ENCODE measurements at places on chromosomes 13 and 19.
A peak's percentile ranks its signal among the peaks of the same experiment; 100 is the strongest.

DNA sequence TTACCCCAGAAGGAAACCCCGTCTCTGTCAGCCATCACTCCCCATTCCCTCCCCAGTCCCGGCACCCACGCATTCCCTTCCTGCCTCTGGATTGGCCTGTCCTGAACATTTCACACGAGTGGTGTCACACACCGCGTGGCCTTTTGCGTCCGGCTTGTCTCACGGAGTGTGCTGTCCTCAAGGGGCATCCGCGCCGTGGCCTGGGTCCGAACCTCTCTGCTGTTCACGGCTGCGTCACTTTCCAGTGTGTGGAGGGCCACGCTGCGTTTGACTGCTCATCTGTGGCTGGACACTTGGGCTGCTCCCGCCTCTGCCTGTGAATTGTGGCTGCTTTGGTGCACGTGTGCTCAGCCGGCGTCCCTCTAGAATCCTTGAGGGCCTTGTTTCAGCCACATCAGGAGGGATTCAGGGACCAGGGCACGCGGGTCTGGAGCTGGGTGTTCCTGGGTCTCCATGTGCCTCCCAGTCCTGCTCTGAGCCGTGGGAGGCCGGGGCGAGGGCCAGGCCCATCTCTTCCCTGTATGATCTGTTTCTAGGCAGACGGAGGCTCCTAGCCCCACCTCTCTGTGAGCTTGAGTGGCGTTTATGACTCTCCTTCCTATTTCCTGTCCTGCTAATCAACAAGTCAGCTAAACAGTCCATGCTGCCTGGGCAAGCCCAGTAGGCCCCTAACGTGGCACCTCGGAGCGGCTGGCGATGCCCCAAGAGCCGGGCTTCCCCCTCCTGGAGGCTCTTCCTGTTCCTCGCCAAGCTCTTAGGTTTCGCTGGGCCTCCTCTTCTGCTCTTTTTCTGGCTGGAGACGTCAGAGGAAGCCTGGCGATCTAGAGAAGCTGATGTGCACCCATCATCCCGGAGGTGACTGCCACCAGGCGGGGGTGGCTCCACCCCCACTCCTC, 8.1 kb downstream of the STK11 start:
- DNase-seq, result peak; percentile 82

GRCh38 chr13:43195551-43195950, 172.2 kb downstream of the DNAJC15 start:
- no peak for DNase-seq

- peak; percentile 34 for DNase-seq
Measured at GRCh38 chr13:28047757-28048388, 52.5 kb downstream of the FLT3 start.

DNA sequence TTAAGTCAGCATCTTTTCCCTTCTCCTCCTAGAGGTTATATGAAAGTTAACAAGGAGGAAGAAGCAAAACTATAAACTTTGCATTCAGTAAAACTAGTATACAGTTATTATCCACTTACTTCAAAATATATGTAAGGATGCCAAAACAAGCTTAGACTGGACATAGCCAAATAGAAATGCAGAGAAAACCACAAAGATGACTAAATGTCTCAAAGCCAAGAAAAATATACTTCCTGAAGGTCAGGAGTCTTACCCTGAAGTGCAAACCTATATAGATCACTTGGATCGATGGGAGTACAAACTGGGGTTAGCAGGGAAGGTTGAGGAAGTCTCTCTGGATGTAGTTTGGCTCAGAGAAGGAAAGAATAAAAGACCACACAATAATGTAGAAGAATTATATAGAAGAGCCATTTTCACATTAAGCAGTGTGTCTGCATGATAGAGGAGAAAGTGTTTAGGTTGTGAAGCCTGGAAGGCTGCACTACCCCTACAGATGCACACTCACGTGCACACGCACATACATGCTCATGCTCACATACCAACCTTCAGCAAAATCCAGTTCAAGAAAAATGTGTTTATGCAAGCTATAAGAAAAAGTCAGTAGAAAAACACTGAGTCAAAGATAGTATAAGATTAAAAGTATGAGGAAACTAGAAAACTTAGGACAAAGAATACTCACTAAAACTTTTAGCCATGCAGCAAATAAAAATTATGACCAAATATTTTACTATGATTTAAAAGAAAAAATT, 112.1 kb upstream of the RXFP2 start:
- DNase-seq, result no peak

Measured in CD4-positive, alpha-beta T cell treated with Interleukin-1 beta for 1 hour (primary cell).